Sigmoid colon (tissue), 7 donors: ENCODE measurements at places on chromosomes 4 and X. TPM values are rescaled to one million over a fixed set of nuclear protein-coding genes. Genes with fewer than 3 reads are reported as not detected.
A peak's percentile ranks its signal among the peaks of the same experiment; 100 is the strongest.

GRCh38 chr4:145177906-145178538, 2.4 kb downstream of the OTUD4 start:
- no peak for DNase-seq

The SEC24B gene
- 9.7 TPM for polyA plus RNA-seq

- no peak for DNase-seq
These were observed 95.7 kb upstream of the TSPAN7 start for GRCh38 chrX:38465686-38466085.

- no peak for DNase-seq
These were observed 172.9 kb downstream of the SOWAHB start for GRCh38 chr4:76725039-76725438.

The NAA11 gene
- polyA plus RNA-seq: not detected

- DNase-seq: peak; percentile 81
These were observed 12.8 kb downstream of the CYP4V2 start for GRCh38 chr4:186204103-186204559.

GRCh38 chrX:101759000-101759399, 99.3 kb upstream of the ARMCX2 start:
- DNase-seq: no peak
